ENCODE measurements at places on chromosomes 7 and 10.

GRCh38 chr10:77071001-77071511, 566.6 kb downstream of the KCNMA1 start:
- no peak for DNase-seq

DNA sequence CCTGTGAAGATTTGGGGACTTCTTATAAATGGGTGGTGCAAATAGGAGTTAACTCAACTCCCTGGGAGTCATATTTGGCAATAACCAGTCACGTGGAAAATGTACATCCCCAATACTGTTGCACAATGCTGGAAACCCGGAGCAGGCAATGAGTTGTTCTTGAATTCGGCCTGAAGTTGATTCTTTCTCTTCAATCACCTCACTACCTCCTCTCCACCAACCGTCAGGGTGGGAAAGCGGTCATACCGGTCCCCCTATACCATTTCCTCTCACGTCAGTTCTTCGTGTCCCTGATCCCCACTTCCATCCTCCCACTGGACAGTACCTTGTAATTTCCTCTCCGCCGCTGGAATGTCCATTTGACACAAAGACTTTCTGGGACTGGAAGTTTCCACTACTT, 2.8 kb downstream of the GIMAP5 start:
- DNase-seq, result no peak

GRCh38 chr7:24764972-24765744, 7.9 kb upstream of the GSDME start:
- DNase-seq, result no peak

DNA sequence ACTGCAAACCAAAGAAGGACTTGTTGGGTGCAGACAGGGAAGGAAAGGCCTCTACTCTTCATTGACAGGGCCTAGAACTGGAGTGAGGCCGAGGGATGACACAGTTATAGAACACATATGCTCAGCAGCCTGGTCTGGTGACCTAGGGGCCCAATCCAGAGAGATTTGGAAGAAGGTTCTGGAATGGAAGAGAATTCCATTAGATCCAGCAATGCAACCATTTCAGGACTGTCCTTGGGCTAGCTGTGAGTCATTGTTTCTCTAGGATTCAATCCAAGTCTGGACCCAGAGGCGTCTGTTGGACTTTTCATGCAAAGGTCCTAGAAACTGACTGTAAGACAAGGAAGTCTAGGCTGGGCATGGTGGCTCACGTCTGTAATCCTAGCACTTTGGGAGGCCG, 59.2 kb downstream of the WIPF3 start:
- DNase-seq, result peak; percentile 25

DNA sequence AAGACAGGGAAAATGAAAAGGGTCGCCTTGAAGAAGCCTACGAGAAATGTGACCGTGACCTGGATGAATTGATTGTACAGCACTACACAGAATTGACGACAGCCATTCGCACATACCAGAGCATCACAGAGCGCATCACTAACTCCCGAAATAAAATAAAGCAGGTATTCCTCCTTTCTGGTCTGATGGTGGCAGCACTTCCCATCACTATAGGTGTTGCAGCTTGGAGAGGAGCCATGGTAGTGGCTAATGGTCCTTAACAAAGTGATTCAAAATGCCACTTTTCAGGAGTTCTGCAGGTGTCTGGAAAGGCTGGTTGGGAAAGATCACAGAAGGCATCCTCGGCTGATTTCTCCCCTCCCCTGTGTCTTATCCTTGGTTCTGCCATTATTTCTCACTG, 22.1 kb downstream of the EXOC4 start:
- peak; percentile 41 for DNase-seq
